ENCODE measurements at places on chromosomes 3 and 15.

GRCh38 chr3:141279077-141279967, 47.7 kb downstream of the PXYLP1 start:
- peak; percentile 4 for DNase-seq

GRCh38 chr3:58044691-58045483, 36.7 kb downstream of the FLNB start:
- DNase-seq: no peak

DNA sequence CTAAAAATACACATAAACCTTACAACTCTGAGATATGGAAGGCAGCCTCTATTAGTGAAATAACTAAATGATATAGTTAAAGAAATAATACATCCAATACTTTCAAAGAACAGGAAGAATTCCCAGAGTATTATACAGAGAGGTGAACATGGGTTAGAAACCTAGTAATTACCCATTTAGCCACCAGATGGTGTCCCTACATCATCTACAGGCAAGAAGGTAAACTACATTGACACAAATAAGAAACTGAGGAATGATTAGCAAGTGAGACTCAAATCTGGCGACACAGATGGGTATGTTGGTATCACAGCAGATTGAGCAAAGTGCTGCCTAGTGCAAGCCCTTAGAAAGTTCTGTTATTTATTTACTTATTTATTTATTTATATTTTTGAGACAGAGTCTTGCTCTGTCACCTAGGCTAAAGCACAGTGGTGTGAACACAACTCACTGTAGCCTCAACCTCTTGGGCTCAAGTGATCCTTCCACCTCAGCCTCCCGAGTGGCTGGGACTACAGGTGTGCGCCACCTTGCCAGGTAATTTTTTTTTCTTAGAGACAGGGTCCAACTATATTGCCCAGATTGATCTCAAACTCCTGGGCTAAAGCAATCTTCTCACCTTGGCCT, 28.2 kb downstream of the NEK4 start:
- no peak for DNase-seq

GRCh38 chr3:33810545-33810944, 12.1 kb downstream of the PDCD6IP start:
- DNase-seq: no peak

GRCh38 chr3:160471892-160472291, 22.3 kb upstream of the TRIM59 start:
- no peak for DNase-seq

DNA sequence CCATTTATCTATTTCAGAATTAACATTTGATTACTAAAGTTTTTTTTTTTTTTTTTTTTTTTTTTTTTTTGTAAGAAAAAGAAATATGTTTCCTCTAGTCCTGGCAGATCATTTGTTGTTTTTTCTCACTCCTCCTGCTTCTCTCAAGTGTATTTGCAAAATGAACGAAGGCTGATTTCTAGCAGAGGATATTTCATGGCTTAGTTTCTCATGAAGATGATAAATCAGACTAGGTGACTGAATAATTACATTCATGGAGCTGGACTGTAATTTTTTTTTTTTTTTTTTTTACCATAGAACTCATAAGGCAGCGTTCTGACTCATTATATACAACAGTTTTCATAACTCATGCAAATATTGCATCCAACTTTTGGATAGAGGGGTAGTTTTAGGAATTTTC, 332.5 kb upstream of the SEMA6D start:
- no peak for DNase-seq

- no peak for DNase-seq
Observed at GRCh38 chr15:84760219-84760618, 11.8 kb downstream of the ZNF592 start.

DNA sequence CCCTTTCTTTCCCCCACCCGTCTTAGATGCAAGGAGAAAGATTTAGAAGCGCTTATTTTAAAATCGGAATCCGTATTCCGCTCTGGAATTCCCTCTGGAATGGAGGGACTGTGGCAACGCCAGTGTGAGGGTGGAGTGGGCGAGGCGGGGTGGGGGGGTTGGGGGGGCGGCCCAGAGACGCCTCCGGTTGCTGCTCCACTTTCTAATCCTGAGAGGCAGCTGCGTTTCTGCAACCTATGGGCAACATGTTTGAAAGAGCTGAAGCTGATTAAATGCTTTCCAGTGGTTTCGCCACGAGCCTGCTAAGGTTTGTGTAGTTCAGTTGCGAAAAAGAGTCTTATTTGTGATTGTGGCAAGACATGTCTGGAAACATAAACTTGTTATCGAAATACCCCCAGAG, at the start of gene CCK:
CCK (minus strand) TSS at position 101 of the 400 bp plus-strand sequence. CDS start 2,555 bp downstream, outside the sequence.
- DNase-seq: no peak

DNA sequence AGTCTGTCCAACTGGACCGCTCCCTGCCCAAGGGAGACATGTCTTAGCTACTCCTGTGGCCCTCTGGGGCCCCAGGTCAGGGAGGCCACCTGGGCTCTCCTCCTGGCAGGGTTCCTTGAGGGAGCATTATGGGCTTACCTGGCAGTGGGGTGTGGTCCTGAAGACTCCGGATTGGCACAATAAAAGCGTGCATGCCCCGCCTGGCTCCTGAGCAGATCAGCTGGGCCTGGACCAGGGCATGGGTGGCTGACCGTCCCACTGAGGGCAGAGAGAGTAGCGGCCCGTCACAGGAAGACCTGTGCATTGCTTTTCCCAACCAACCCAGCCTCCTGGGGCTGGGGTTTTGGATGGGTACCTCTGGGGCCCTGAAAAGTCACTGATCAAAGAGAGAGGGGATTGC, 5.4 kb downstream of the ACOX2 start:
- DNase-seq: no peak

GRCh38 chr15:79003301-79003700, 58.5 kb upstream of the CTSH start:
- DNase-seq: no peak

DNA sequence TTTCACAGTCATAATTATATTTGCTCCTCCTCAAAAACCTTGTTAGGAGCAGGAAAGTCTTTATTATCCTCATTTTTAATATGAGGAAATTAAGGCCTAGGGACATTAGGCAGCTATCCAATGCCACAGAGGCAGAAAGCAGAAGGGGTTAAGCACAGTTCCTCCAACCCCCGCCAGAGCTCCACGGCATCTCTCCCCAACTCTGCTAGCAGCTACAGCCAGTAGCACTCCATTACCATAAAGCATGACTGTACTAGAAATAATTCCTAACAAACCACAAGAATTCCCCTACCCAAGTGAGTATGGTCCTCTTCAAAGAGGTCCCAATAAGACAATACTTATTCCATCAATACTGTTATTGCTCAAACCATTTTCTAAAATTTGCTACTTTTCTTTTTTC, 9.8 kb downstream of the HEG1 start:
- DNase-seq: no peak

GRCh38 chr15:76517910-76518309, 181.3 kb downstream of the ISL2 start:
- DNase-seq: no peak

- DNase-seq: no peak
Observed at GRCh38 chr15:38041576-38041975, 107.1 kb downstream of the TMCO5A start.

DNA sequence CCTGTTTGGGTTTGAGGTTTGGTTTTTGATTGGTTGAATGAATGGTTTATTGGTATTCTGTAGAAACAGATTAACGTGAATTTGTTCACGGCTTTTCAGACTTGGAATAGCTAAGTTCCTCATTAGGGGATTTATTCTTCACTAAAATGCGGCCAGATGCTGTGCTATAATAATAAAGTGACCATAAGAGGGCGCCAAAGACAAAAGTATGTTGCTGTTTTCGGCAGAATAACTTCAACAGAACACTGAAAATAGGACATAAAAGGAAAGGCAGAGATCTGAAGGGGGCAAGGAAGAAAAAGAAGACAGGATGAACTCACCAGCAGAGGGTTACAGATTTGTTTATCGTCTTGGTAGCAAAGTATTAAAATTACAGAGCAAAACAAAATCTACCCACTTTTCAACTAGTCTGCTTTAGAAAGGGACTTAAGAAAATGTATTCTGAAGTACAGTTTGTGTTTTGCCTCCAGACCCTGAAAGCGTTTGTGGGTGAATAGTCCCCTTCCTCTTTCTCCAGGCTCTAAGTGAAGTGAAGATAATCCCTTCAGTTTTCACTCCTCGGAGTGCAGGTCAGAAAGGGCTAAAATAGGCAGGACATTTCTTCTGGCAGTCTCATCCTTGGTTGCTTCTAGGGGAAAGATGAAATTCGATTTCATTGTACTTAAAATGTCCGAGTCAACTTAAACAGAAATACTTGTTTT, 147.6 kb downstream of the IL20RB start:
- DNase-seq: peak; percentile 43

DNA sequence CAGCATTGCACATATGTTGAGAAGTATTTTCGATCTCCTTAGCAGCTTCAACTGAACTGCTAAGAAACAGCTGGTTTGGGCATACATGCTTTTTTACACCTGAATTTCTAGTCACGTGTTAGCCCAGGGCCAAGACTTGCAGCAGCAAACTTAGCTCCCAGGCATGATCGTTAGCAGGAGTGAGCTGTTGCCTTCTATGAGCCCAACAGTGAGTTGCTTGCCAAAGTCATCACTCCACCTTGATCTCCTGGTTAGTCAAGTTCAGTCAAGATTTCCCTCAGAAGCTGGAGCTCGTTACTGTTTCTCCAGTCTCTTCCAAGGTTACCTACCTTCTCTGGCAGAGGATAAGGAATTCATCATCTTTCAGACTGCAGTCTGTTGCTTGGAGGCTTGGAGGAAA, 100.4 kb upstream of the SEMA6D start:
- no peak for DNase-seq

DNA sequence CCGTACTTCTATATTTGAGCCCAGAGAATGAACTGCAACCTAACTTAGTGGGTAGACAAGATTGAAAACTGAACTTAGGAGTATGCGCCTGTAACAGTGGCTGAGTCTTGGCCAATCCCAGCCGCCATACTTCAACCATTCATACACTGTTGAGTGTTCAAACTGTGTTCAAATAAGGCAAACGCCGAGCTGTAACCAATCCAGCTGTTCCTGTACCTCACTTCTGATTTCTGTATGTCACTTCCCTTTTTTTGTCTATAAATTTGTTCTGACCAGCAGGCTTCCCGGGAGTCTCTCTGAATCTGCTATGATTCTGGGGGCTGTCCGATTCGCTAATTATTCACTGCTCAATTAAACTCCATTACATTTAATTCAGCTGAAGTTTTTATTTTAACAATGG, 58.6 kb upstream of the TPM1 start:
- no peak for DNase-seq

GRCh38 chr3:121997372-121997771, 24.7 kb downstream of the ILDR1 start:
- no peak for DNase-seq

GRCh38 chr3:51719410-51720025, 12.7 kb downstream of the GRM2 start:
- DNase-seq: no peak

GRCh38 chr15:44661576-44661975, 1.9 kb downstream of the SPG11 start:
- DNase-seq: no peak

- DNase-seq: no peak
Observed at GRCh38 chr15:101027273-101027901, 108.2 kb downstream of the LRRK1 start.

DNA sequence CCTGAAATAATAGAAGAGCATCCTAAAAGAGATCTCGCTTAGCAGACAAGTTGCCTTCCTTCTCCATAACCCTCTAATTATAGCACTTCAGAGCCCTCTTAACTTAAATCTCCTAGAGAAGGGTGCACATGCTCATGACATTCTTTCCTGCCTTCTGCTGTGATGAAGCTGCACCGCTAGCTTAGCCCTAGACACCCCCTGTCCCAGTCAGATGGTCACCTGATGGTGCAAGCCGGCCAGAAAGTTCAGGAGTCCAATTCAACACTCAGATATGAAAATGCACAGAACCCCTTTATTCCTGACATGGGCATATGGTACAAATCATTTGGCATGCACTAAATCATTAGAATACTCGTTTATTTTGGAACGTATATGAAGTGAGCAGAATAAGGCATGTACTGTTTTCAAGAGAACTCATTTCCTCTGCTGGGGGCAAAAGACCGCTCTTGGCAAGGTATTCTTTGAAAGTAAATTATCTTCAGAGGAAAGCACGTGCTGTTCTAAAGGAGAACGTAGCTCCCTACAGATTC, 420.4 kb upstream of the PROK2 start:
- no peak for DNase-seq

DNA sequence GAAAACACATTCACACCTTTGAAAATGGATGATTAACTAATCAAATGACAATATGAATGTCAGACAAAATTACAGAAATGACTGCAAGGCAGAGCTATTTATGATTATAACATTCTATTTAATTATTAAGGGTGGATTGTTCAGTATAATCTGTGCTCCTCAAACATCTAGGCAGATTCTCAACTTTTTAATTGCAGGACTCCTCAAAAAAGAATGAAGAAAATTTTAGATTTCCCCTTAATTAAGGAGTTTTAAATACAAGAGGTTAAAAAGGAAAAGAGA, 22.6 kb upstream of the CMC1 start:
- DNase-seq: no peak

DNA sequence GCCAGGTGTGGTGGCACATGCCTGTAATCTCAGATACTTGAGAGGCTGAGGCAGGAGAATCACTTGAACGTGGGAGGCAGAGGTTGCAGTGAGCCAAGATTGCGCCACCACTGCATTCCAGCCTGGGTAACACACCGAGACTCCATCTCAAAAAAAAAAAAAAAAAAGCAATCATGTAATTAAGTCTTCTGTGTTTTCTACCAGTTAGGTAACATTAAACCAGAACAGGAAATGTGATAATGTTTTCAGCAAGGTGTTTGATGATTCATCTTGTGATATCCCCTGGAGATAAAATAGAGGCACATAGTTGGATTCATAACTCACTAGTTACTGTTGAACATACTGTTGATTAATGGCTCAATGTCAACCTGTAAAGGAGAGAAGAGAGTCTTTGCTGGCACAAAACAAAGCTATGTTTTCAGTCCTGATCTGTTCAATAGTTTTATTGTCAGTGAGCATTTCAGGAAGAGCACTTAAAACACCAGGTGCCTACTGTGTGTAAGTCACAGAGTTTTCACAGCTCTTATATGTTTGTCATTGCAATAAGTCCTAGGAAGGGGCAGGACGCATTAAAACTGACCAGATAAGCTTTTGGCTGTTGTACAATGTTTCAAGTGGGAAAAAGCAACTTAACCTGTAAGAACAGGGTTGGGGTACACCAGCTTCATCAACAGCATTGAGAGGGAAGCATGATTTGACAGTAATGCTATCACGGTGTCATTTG, 19.5 kb downstream of the DNAJB11 start:
- no peak for DNase-seq

DNA sequence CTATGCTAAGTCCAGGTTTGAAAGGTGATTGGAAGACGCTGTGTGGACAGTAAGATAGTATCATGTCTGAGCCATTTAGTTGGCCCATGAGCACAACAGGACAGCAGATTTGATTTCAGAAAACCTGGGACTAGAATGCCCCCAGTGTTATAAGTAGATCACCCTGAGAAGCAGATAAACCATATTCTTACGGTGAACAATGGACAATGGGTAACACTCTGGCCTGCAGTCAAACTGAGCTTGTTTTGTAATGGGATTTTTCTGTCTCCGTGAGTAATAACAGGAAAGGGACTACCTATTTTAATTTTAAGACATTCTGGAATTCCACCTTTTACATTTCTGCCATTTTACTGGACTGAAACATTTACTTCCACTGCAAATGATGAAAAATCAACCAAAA, 71.5 kb downstream of the LDHAL6B start:
- no peak for DNase-seq
